T-helper 2 cell (primary cell): ENCODE measurements at places on chromosomes 1 and 21.

GRCh38 chr1:186736971-186737685 lies 56.9 kb upstream of the PTGS2 start:
- DNase-seq = no peak

DNA sequence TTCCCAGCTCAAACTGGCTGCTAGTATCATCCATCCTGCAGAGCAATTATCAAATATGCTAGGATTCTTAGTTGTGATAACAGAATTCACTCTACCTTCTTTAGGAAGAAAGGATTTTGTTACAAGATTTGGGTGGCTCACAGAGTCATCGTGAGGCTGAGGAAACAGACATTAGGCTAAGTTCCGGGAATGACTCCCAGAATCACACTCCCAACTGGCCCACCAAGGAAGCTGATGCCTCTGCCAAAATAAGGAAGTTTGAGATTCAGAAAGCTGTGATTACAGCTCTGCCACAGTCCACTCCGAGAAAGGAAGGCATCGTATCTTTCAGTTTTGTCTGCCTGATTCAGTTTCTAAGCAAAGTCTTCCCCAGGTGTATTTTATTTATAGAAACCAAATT lies 50.6 kb upstream of the LYPLAL1 start:
- DNase-seq = no peak

DNA sequence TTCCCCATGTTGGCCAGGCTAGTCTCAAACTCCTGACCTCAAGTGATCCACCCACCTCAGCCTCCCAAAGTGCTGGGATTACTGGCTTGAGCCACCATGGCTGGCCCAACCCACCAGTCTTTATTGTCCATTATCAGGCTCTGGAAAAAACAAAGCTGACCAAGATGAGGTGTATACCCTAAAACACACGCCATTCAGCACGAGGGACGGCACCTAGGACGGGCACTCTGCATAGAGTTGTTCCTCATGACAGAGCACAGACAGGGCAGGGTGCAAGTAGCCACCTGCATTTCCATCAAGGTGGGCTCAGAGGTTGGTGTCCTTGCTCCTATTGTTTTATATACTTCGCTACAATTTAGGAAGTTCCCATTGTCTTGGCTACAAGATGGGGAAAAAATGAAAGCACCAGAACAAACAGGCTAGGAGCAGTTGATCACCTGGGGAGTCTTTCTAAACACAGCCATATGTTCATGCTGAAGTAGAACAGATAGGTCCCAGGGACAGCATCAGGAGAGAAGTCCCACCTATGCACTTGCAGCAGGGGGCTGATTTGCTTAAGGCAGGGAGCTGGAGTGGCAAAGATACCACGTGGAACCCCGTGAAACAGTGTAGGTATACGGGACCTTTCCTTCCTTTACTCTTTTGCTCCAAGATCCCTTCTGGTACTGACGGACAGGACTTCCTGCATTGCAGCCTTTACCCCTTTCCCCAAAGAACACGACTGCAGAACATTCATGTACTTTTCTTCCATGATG lies 4.5 kb downstream of the KRTCAP2 start:
- DNase-seq = no peak

GRCh38 chr1:196609370-196609737 lies 1.1 kb upstream of the KCNT2 start:
- DNase-seq = no peak

DNA sequence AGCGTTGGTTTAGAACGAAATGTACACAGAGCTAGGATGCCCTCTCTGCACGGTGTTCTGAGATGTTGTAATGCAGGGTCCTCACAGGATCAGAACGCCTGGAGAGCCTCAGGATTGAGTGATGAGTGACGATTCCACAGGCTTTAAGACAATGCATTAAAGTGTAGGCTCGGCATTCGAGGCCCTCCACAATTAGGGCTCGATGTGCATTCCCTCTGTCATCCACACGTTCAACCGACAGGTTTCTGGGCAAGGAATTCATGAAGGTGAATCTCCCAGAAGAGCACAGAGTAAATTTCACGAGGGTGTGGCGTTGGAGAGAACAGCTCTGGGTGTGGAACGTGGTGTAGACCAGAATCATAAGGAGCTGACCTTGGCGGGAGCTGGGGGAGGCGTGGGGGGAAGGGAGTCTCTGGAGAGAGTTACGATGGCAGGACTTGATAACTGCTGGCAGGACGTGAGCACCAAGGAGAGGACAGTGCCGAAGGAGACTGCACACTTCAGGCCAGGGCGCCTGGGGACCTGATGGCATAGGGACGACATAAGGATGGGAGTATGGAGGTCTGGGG lies 51.0 kb upstream of the EFHD2 start:
- no peak for DNase-seq

GRCh38 chr1:29388884-29389283 lies 152.6 kb downstream of the PTPRU start:
- no peak for DNase-seq

DNA sequence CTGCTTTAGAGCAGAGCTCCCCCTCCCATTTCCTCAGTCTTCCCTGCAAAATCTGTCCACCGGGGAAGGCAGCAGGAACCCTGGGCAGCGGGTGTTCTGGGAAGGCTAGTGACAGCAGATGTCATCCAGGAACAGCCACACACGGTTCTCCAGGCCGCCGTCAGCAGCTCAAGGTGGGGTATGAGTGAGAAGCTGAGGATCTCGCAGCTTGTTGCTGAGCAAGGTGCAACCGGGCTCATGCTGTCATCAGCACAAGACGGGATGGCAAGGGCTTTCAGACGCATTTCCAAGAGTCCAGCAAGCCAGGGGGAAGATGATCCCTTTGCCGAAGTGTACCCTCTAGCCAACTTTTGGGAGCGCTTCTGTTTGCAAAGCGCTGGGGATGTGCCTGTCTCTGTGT lies 23.0 kb upstream of the SPSB1 start:
- no peak for DNase-seq

- no peak for DNase-seq
These were observed at the start of gene CFAP74 for GRCh38 chr1:2003541-2004131. TSS of gene CFAP74 (minus strand) at chr1:2003786. CDS start at chr1:1990956, 12,830 bp downstream.

DNA sequence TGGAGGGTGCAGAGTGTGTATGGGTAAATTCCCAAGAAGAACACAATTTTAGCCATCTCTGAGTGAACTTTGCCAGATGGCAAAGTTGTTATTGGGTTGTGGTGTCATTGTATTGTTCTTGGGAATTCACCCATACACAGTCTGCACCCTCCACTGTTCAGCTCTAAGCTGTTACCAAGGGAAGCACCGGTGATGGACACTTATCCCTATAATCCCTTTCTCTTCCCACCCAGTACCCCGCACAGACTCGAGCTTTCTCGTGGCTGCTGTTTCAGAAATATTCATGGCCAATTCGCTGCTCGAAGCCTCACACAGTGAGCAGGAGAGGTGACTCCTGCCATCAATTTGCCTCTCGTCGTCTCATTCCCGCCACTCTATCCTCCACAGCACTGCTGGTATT lies 95.7 kb upstream of the PALMD start:
- DNase-seq = no peak
